ENCODE measurements at places on chromosomes 7 and 10.

- DNase-seq: no peak
These were observed 106.5 kb upstream of the PRR15 start for GRCh38 chr7:29457141-29457561.

- DNase-seq: no peak
These were observed 79.2 kb downstream of the CCNY start for GRCh38 chr10:35415505-35415904.

GRCh38 chr7:119925581-119926289, 347.2 kb upstream of the KCND2 start:
- no peak for DNase-seq

GRCh38 chr7:42945821-42946626, 13.8 kb downstream of the MRPL32 start:
- DNase-seq: no peak

DNA sequence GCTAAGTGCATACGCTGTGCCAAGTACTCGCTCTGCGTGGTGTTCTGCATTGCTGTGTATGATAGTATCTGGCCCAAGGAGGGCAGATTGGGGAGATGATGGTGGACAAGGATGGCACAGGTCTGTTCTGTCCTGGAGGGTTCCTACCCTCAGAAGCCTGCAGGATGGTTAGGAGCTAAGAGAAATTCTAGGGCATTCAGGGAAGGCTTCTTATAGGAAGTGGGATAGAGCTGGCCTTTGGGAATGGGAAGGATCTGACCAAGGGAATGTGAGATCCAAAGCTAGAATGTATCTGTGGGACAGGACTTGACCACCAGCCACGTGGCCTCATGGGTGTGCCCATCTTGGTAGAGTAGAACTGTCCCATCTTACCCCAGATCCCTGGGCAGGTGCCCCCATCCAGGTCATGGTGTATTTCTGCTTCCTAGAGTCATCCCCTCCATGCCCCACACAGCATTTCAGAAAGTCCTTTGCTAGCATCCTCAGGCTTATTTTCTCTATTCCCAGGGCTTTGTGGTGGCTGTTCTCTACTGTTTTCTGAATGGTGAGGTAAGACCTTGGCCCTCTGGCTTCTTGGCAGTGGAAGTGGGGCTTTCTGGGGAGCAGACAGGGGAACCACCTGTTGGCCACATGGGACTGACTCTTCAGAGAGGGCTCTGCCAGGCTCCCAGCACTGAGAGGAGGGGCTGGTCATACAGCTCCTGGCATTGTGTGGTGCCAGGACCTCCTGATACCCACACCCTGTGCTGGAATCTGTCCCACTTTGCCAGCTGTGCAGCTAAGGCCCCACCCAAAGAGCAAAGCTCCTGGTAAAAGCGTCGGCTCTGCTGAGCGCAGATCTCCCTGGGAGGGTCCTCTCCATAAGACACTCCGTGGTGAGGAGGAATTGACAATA, 52.5 kb downstream of the ADCYAP1R1 start:
- DNase-seq: no peak

- no peak for DNase-seq
These were observed 460.2 kb downstream of the GRM8 start for GRCh38 chr7:126792521-126792920.

- no peak for DNase-seq
These were observed 71.8 kb upstream of the RPA3 start for GRCh38 chr7:7790041-7790741.

GRCh38 chr7:110801502-110801901, 289.4 kb upstream of the LRRN3 start:
- DNase-seq: no peak

DNA sequence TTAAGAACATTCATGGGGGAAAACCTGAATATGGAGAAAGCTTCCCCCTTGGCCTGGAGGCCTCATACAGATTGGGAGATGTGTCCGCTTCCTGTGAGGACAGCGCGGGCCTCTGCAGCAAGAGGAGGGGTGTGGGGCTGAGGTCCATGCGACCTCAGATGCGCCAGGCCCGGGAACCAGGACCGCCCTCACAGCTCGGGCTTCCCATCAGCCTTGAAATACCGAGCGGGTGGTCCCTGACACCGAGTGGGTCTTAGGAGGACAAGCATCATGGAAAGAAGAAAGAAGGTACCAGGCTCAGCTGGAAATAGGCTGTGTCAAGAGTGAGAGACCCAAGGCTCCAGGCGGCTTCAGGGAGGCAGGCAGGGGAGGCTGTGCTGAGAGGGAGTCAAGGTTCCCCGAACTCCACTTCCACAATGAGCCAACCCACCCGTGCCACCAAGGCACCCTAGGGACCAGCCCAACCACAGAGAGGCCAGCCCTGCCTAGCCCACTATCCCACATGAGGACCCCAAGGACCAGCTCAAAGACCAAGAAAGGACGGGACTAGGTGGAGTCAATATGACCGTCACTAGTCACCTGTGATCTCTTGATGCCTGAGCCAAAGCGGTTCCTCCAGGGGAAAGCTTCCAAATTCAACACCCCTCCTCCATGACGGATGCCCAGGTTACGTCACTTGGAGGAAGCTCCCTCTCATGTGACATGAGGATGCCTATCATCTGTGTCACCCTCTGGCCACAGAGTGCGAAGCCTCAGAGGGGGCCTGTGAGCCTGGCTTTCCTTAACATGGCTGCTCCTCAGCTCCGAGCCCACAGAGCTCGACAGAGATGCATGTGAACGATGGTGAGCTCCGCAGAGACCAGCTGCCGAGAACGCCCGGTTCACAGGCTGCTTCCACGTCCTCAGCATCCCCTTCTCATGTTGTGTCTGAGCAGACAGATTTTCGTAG, 103.7 kb downstream of the TCERG1L start:
- DNase-seq: no peak

- no peak for DNase-seq
These were observed 61.3 kb downstream of the FOXL3 start for GRCh38 chr7:351256-351655.

GRCh38 chr10:93827056-93827804, 66.5 kb upstream of the SLC35G1 start:
- DNase-seq: no peak

DNA sequence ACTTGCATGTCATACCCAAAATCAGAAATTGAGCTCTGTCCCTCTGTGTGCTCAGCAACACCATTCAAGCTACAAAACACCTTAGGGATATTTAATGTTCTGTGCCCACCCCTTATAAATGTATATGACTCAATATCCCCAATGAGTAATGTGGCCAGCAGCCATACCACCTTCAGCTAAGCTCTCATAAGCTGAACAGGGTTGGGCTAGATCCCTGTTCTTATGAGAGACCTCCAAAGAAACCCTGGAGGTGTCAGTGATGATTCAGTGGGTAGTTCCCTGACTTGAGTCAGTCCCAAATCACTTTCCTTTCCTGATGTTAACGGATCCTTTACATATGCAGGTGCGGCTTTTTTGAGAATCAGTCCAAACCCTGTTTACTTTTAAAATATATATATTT, 253.8 kb downstream of the CREB5 start:
- DNase-seq: no peak

- DNase-seq: no peak
These were observed 14.5 kb upstream of the ABCC2 start for GRCh38 chr10:99767901-99768300.

DNA sequence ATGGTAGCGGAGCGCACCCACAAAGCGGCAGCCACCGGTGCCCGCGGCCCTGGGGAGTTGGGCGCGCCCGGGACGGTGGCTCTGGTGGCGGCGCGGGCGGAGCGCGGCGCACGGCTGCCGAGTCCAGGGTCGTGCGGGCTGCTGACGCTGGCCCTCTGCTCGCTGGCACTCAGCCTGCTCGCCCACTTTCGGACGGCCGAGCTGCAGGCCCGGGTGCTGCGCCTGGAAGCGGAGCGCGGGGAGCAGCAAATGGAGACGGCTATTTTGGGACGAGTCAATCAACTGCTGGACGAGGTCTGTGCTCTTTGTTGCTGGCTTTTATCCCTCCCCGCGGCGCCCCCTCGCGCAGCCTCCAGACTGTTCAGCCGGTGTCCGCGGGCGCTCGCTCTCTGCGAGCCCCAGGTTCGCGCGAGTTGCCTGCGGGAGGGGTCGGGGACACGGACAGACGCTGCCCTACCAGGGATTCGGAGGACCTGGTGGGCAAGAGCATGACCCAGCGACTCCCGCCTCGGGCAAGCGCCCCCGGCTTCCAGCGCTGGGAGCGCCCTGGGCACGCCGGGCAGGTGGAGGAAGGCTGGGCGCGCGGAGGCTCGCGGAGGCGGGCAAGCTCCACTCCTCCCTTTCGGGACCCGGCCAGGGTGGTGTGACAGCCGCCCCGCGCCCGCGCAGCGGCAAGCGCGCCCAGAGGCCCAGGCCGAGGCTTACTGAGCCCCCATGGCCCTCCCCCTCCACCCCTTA, 887 bp downstream of the COL13A1 start:
- no peak for DNase-seq

GRCh38 chr10:129847741-129848483, 116.2 kb downstream of the EBF3 start:
- no peak for DNase-seq

- no peak for DNase-seq
These were observed 168.1 kb downstream of the ADARB2 start for GRCh38 chr10:1569208-1569607.

DNA sequence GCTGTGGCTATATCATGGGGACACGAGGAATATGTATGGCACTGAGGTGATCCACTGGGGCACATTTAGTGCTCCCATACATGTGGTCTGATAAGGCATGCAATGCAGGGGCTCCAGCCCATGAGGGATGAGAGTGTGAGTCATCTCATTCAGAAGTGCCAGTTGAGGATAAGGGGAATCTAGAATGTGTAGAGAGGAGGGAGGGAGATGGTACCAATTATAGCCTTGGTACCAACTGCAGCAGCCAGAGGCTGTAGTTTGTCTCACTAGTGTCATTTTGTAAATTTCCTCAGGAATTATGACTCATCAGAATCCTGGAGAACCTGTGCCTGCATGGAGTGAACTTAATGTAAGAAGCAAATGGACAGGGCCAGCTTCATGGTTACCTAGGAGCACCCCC, 46.2 kb downstream of the LAMB4 start:
- DNase-seq: no peak
